ENCODE measurements at places on chromosomes 13 and 19.

- no peak for DNase-seq
Observed at GRCh38 chr13:93344048-93344705, 117.6 kb downstream of the GPC6 start.

DNA sequence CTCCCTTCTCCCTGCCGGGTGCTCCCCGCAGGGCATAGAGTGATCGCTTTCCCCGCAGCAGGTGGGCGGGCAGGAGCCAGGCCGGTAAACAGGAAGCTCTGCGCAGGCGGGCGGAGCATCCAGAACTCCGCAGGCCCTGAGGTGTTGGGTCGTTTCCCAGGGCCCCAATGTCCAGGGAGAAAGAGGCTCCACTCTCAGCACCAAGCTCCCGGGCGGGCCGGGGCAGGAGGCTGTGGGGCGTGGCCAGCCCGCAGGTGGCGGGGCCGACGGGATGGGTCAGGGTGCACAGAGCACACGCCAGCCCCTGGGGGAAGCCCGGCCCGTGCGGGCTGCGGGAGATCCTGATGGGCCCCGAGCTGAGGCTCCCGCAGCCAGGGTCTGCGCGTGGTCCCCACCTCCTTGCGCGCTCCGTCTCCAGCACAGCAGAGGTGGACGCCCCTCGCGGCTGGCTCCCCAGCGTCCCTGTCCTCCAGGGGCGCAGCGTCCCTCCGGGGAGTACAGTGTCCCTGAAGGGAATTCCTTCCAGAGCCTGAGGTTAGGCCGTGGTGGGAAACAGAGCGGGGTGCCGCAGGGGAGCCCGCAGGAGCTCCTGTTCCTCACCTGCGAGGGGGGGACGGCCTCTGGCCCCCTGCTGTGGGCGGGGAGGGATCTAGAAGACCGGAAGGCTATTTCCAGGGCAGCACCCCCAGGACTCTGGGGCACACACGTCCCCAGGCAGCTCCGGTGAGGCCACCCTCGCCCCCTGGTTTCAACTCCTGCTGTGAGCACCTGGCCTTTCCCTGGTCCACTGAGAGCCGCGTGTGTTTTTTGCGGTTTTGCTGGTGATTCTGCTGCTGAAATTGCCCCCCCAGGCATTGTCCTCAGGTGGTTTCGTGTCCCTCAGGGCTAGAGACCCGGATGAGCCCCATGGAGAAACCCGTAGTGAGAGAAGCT is 12.2 kb downstream of the PIP5K1C start:
- no peak for DNase-seq

GRCh38 chr13:97951376-97951775 is 2.1 kb upstream of the IPO5 start:
- no peak for DNase-seq

DNA sequence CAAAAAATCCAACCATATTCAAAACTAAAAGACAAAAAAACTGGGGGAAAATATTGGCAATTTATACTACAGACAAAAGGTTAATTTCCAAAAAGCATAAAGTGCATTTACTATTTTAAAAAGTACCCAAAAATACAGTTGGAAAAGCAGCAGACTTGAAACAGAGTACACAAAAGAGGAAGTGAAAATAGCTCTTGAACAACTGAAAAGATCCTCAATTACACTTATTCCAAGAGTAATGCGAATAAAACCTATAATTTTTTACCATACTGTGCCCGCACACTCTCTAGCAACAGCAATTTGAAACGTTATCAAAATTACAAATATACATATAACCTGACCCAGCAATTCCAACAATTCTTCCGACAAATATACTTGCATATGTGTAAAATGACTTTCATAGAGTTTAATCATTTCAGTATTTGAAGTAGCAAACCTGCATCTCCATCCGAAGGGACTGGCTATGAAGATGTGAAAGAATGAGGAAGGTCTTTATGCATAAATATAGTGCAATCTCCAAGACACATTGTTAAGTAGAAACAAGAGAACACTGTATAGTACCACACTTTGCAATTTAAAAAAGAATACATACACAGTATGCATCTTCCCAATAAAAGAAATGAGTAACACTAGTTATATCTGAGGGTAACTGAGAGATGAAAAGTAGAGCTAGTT is 25.4 kb downstream of the ALG5 start:
- no peak for DNase-seq

DNA sequence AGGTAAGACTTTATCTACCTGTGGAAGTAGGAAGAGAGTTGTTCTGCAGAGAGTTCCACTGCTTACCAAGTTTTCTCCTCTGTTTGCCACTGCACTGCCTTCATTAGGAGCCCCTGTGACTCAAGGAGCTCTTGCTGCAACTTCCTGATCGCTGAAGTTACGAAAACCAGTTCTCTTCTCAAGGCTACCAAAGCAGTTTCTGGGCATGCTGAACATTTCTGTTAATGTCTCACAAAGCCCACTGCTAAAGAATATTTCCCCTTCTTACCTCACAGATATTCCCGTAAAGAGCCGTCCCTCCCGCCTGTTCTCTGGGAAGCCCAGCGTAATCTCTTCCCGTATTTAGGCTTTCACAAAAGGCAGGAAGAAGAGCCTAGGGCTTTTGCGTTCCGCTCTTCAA is 82.6 kb upstream of the OXGR1 start:
- no peak for DNase-seq

GRCh38 chr13:101751488-101751887 is 299.0 kb downstream of the ITGBL1 start:
- DNase-seq, result no peak

DNA sequence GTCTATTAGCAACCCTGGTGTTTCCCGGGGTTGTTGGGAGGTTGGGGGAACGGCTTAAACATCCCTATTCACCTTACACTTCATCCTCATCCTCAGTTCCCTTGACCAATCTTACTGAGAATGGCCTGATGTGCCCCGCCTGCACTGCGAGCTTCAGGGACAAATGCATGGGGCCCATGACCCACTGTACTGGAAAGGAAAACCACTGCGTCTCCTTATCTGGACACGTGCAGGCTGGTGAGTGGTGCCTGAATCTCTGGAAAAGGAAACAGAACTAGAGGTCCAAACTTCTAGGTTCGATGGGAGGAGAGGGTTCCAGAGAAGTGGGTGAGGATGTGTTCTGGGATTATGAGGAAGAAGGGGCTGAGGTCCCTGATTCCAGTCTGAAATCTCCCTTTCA is 5.9 kb downstream of the PINLYP start:
- no peak for DNase-seq

GRCh38 chr19:14528419-14529253 is 758 bp upstream of the TECR start:
- no peak for DNase-seq

DNA sequence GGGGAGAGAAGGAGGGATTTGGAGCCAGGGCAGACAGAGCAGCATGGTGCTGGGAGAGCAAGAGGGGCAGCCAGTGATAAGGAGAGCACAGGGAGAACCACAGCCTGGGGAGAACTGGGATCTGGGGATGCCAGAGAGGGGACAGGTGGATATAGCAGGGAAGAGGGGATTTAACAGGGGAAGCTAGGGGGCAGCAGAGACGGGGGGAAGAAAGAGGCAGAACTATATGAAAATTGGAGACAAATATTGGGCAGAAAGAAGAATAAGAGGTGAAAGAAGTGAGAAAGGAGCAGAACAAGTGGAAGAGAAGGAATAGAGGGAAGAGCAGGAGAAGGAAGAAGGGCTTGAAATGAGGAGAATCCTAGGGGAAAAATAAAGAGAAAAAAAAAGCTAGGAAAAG is 6.5 kb upstream of the ZNF528 start:
- no peak for DNase-seq

DNA sequence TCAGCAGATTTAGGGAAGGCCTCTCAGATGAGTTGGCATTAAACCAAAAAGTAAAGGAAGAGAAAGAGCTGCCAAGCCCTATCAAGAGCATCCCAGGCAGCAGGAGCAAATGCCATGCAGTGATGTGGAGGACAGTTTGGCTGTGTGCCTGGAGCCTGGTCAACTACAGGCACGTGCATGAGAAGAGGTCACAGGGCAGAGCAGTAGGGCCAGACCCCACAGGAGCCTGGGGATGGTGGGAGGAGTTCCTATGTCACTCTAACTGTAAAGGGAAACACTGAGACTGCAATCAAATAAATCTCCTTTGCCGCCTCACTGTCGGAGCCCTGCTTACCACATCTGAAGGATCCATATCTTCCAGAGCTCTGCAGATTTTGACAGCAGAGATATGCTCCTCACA is 240.5 kb downstream of the ENOX1 start:
- DNase-seq, result no peak

GRCh38 chr13:36362914-36363313 is 16.7 kb upstream of the SPART start:
- DNase-seq, result peak; percentile 37

DNA sequence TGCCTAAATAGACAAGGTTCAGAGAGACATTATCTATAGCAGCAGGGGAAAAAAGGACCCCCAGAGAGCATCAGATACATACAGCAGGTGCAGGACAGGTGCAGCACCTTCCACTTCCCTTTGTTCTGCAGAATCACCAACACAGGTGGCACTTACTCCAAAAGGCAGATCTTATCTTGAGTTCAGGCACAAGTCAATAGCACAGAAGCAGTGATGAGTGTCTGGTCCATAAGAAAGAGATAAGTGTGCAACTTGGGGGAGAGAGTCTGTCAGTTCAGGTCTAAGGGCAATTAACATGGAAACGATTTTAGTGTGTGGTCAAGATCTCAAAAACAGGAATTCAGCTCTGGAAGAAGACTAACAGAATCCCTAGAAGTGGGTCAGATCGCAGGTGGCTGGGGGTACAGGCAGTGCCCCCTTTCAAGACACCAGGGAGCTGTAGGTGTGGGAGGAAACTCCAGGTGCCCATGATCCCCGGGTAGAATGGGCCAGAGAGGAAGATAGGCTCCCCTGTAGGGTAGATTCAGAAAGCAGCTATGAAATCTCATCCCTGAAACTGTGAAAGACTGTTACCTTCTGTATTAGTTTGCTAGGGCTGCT is 40.6 kb downstream of the TNFSF11 start:
- DNase-seq, result no peak

DNA sequence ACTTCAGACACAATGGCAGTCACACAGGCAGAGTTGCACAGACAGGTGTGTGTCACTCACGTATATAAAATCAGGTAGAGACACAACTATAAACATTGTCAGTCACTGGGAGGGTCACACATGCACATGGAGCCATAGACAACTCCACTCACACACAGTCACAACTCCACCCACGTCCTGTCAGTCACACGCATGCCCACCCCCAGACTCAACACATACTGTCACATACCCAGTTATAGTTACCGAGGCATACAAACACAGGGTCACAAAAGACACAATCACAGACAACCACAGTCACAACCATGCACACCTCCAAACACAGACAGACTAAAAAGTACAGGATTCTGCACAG is 1.5 kb downstream of the NUMBL start:
- no peak for DNase-seq

GRCh38 chr13:25847145-25847544 is 204.7 kb downstream of the SHISA2 start:
- DNase-seq, result peak; percentile 21

DNA sequence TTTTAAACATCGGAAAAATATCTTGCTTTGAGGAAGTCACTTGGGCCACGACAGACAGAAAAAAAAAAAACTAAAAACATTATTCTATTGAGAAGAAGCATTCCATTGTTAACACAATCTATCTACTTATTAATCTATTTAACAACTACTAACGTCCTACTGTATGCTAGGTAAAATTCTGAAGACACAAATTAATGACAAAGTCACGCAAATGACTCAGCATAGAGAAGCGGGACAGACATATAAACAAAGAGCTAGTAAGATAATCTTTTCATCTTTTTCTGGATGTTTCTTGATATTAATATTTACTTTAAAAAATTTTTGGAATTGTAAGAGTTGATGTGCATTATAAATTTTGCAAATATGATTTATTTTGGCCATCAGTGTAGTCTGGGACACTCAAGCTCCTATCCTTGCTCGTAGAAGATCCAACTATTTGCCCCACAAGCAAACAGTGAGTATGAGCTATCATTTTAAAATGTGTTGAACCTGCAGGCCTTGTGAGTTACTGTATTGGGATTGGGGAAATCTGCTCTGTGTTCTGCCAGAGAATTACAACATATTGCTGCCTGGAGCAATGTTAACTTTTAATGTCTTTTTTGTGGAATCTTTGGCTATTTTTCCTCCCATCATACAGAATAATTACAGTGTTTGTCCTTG is 109.1 kb downstream of the PCDH9 start:
- DNase-seq, result no peak

- peak; percentile 48 for DNase-seq
Observed at GRCh38 chr19:5131031-5131505, 162.2 kb downstream of the KDM4B start.

GRCh38 chr13:44155422-44156293 is 218.0 kb upstream of the SERP2 start:
- no peak for DNase-seq

DNA sequence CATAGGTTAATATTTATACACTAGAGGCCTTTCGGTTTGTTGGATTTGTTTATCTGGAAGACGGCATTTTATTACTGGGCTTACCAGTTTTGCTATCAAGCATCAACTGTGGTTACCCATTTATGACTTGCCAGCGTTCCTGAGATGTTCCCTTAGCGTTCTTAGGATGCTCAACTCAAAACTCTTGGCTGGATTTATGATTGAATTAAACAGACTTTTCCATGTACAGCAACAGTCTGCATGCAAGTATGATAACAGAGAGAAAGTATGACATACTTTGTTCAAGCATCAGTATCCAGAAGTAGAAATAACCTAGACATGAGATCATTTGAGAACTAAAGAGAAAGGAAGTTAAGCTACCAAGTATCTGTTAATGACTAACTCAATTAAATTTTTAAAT is 29.9 kb upstream of the RNF113B start:
- no peak for DNase-seq

- no peak for DNase-seq
Observed at GRCh38 chr13:29562786-29563438, 32.6 kb downstream of the SLC7A1 start.

GRCh38 chr13:96252903-96253302 is 163.0 kb downstream of the HS6ST3 start:
- no peak for DNase-seq

GRCh38 chr19:18712981-18713380 is 29.5 kb downstream of the CRTC1 start:
- DNase-seq, result no peak

GRCh38 chr13:40790154-40790616 is 774 bp downstream of the SLC25A15 start:
- DNase-seq, result no peak

- no peak for DNase-seq
Observed at GRCh38 chr19:28169168-28169887, 1043.6 kb downstream of the UQCRFS1 start.

- DNase-seq, result no peak
Observed at GRCh38 chr13:51235756-51236490, 13.7 kb downstream of the FAM124A start.

- no peak for DNase-seq
Observed at GRCh38 chr13:41645331-41645730, 188.0 kb downstream of the RGCC start.

DNA sequence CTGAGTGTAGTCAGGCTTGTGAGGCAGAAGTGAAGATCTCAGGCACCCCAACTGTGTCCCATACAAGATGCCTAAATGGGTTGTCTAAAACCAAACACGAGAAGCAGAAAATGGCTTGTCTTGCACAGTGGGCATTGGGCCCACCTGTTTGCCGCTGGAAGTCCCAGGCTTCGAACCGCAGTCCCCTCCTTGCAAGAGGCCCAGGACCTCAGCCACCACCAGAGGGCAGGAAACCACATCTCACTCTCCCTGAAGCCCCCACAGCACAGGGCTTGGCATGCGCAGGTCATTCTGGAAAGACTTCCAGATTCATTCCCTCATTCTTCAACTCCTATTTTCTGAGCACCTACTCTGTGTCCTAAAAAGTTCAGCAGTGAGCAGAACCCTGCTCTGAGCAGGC is 973.7 kb downstream of the UQCRFS1 start:
- DNase-seq, result no peak

Measured in GM12878 (cell line).